ENCODE measurements at places on chromosomes 12 and 14. TPM values are rescaled to one million over a fixed set of nuclear protein-coding genes. Genes with fewer than 3 reads are reported as not detected.

Gene CLBA1
- 0.93 TPM for total RNA-seq

Gene MAPK1IP1L
- 91.4 TPM for total RNA-seq

Gene KLRC1
- total RNA-seq: 9.0 TPM

DNA sequence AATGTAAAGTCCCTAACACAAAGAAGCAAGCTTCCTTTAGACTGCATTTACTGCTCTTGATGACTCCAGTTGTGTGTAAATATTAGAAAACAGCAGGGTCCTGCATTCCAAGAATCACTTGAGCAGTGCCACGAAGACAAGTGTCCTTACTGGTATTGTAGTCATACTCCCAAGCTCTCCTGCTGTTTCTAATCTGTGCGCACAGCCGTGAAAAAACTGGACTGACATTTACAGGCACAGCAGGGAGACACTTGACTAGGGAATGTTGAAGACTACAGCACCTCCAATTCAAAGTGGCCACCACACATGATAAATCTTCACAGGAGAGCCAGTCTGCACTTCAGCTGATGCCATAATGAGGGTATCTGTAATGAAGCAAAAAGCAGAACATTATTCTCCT lies 91.4 kb downstream of the VRK1 start:
- H3K4me1 ChIP-seq: peaks cover 6% of the 10 kb centered on the region
- no peak overlapping the region for H3K27ac ChIP-seq
- H3K27me3 ChIP-seq: no peaks in the 10 kb centered on the region
- peaks cover 3% of the 10 kb centered on the region for H3K36me3 ChIP-seq
- DNase-seq: no peak

All from activated T-cell treated with anti-CD3 and anti-CD28 coated beads, Interleukin-2, amount 50 U/mL, for 72 hours (primary cell).